Stimulated activated CD4-positive, alpha-beta T cell treated with anti-CD3 and anti-CD28 coated beads, Interleukin-15, amount 100 ng/mL, for 48 hours (primary cell): ENCODE measurements at places on chromosomes 16 and 17.
A peak's percentile ranks its signal among the peaks of the same experiment; 100 is the strongest.

GRCh38 chr17:57285701-57286100 is 29.4 kb downstream of the MSI2 start:
- DNase-seq, result no peak

DNA sequence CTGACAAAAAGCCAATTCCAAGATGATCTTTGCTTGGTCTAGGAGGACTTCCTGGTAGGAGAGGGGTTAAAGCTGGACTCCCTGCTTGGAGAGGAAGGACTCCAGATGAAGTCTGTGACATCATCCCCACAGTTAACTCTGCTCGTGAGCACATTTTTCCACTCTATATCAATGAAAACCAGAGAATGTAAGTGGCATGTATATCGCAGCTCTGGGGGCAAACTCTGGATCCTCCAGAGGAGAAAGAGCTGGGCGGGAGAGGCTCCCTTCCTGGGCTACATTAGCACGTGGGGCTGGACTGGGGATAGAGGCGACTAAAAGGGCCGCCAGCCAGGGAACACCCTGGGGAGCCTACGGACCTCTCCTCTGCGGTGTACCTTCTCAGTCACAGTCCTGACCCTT is 34.1 kb downstream of the HIC1 start:
- DNase-seq, result no peak

- no peak for DNase-seq
Measured at GRCh38 chr17:59651346-59651745, 31.7 kb downstream of the CLTC start.

DNA sequence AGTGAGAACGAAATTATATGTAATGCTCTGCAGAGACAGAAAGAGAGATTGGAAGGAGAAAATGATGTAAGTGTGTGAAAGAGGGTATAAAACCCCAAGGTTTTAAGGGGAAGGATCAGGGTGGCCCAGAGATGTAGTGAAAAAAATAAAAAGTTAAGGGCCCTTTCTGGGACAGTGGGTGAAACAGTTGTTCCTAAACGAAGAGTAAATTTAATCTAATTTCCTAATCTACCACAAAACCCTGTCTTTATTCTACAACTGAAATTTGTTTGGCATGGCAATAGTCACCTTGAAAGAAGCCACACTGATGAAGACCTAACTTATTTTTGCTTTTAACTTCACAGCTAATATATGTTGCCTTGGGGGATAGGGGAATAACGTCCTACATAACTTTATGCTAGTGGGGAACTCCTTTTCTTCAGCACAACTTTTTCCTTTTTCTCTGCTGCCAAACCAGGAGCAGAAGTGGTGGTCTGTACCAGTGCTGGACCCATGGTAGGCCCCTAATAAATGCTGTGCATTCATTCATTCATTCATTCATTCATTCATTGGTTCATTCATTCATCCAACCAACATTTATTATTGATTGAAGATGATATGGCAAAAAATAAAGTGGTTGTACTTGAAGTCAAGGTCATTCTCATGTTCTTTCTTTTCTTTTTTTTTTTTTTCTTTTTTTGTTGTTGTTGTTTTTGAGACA is 25.4 kb downstream of the CALCOCO2 start:
- no peak for DNase-seq

DNA sequence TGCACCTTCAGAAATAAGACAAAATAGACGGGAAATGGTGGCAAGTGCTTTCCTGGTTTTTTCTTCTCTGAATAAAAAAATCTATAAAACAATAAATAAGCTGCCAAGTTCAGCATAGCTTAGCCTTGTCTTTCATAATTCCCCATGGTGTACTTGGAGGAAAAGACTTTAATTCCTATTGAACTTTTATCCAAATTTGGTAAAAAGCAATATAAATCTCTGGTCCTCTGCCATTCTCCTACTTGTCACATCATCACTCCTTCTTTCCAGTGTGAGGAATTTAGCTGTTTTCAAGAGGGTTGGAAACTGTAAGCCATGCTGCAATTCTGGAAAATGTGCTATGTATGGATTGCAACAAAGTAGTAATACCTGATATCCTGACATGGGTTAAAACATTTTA is 551.8 kb upstream of the KIF2B start:
- no peak for DNase-seq

- peak; percentile 18 for DNase-seq
Measured at GRCh38 chr16:15765880-15766279, 90.9 kb downstream of the MYH11 start.

- no peak for DNase-seq
Measured at GRCh38 chr16:54397190-54397835, 110.7 kb upstream of the IRX3 start.

GRCh38 chr17:40564883-40565768 is at the start of gene CCR7:
CCR7 (minus strand) TSS chr17:40565472; CDS start chr17:40565409, 63 bp downstream.
- DNase-seq, result peak; percentile 78

DNA sequence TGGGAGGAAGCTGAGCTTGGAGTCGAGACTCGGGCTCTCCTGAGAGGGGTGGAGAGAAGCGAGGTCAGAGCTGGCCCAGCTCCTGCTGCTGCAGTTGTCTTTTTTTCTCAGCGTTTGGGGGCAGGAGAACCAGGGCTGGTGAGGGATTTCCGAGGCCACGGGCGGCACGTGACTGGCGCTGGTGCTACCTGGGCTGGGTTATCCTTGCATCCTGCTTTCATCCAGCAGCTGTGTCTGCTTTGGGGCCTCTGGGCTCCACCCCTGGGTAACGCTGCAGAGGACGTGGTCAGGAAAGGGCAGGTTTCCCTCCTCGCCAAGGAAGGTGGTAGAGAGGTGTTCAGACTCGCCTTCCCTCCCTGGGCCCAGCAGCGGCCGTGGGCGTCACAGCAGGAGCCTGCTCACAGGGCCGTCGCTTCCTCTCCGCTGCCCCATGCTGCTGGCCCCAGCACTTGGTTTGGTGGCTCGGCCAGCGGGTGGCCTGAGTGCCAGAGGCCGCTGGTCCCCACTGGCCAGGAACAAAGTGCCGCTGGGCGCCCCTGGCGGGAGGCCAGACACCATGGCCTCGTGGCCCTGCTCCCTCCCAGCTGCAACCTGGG is 22.5 kb downstream of the GSE1 start:
- no peak for DNase-seq

DNA sequence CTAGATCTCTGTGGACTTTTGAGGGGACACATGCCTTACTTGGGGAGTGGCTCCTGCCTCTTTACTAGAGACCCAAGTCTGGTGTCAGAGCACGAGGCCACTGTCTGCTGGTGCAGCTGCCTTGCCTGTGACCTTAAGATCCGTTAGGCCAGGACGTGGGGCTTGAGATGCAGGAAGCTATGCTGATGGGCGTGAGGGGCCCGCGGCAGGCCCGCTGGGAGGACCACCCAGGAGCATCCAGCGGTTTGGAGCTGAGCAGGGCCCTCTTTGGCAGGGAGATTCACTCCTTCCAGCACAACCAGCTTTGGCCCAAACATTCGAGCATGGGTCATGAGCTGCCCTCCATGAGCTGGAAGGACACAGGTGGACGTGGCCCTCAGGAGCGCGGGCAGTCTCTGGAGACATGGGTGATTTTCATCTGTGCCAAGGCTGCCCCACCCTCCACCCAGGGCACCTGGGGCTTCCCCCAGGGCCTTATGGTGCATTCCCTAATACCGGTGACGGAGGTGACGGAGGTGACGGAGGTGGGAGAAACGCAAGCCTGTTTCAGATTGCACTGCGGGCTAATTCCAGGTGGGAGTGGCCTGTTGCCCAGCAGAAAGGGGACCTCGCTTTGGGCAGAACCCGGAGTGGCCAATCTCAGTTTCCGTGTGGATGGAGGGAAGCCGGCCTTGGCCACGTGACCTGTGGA is 12.7 kb downstream of the LGALS3BP start:
- DNase-seq, result no peak

DNA sequence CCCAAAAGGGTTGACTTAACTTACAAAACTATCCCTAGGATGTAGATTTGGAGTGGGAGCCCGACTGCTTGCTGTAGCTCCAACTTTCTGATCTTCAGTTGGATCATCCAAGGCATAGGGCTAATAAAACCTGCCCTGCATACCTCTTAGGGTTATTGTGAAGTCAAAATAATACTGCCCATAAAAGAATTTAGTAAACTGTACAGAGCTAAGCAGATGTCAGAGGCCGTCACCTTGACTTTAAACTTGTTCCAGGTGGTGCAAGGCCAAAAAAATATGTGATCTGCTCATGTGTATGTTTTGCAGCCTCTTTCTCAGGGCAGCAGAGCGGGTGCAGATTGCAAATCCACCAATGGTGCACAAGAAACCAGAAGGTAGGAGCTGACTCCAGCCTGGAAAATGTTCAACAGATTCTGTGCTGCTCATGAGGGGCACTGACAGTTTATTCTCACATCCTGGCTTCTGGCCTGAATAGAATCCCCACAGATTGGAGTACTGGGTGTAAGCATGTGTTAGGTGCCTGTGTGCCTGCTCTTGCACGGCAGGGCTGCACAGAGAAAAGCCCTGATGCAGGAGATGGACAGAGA is 180.7 kb downstream of the MAP2K4 start:
- DNase-seq, result no peak

- DNase-seq, result no peak
Measured at GRCh38 chr17:34624767-34625383, 45.5 kb downstream of the TMEM132E start.

GRCh38 chr16:67241008-67241900 is 6.0 kb downstream of the FHOD1 start:
- no peak for DNase-seq
